ENCODE measurements at places on chromosomes 11 and 22.
A peak's percentile ranks its signal among the peaks of the same experiment; 100 is the strongest.

DNA sequence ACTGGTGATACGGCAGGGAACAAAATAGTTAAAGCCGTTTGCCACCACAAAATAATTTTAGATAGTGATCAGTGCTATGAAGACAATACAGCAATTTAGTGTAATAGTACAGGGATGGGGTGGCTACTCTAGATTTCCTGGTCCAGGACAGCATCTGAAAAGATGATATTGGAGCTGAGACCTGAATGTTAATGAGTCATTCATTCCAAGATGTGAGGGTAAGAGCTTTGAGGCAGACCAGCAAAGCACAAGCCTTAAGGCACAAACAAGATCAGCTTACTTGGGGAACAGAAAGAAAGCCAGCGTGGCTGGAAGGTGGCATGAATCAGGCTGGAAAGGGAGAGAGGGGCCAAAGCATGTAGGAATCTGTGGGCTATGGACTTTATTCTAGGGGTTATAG, 132.3 kb downstream of the TRIM44 start:
- no peak for DNase-seq

GRCh38 chr22:17035246-17035645, 27.2 kb upstream of the GAB4 start:
- no peak for DNase-seq

DNA sequence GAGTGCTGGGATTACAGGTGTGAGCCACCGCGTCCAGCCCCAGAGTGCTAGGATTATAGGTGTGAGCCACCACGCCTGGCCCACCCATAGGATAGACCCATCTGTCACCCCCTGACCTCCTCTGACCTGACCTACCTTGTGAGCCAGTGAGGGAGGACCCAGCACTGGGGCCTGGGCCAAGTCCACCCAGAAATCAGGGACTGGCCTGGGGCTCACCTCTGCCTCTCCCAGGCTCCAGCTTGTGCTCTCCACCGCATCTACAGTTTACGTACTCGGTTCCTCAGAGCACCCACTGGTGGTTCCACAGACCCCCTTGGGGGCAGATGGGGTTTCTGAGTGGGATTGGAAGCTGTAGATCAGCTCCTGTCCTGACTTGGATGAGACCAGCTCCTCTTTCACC, 6.4 kb downstream of the SLC29A2 start:
- DNase-seq, result no peak

DNA sequence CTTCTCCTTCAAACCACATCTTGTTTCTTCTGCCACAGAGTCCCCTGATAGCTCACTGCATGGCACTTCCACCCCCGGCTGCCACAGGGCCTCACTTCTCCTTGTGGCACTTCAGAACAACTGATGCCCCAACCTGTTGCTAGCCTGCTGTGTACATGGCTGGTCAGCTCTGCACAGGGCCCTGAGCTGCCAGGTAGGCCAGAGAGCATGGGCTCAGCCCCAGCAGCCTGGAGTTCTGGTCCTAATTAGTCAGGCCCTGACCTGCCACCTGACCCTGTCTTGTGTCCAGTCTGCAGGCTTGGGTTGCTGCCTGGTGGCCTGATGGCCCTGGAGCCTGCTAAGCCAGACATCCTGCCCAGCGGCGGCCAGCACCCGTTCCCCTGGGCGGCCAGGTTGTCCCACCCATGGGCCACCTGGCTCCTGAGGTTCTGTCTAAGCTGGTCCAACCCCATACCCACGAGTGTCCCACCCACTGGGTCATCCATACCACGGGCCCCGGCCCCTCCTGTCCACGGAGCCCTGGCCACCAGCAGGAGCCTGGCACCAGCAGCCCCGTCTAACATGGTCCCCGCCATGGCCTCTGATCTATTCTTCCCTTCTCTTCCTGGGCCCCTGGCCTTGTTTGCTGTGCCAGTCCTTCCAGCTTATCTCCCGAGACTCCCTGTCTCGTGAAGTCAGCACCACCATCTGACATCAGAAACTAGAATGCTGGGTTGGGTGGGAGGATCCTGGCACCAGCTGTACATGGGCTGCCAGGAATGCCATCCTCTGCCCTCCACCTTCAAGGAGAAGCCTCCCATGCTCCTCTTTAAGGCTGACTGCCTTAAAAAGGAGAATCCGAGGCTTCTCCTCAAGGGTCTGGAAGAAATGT, 3.1 kb upstream of the CERK start:
- DNase-seq, result no peak

- no peak for DNase-seq
These were observed 904.5 kb downstream of the DLG2 start for GRCh38 chr11:84722583-84723108.

DNA sequence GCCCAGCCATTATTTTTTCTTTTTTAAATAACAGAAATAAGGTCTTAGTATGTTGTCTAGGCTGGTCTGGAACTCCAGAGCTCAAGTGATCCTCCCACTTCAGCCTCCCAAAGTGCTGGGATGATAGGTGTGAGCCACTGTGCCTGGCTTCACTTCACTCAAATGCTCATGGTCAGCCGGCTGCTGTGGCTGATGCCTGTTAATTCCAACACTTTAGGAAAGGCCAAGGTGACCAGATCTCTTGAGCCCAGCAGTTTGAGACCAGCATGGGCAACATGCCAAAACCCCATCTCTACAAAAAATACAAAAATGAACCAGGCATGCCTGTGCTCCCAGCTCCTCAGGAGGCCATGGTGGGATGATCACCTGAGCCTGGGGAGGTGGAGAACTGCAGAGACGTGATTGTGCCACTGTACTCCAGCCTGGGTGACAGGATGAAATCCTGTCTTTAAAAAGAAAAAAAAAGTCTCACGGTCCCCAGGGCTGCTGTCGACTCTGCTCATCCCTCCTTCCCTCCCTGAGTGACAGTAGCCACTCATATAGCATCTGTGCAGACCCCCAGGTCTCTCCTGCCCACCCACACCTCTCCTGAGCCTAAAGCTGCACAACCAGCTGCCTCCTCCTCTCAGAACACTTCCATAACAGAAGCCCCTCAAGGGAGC, 3.6 kb downstream of the YDJC start:
- DNase-seq, result no peak

DNA sequence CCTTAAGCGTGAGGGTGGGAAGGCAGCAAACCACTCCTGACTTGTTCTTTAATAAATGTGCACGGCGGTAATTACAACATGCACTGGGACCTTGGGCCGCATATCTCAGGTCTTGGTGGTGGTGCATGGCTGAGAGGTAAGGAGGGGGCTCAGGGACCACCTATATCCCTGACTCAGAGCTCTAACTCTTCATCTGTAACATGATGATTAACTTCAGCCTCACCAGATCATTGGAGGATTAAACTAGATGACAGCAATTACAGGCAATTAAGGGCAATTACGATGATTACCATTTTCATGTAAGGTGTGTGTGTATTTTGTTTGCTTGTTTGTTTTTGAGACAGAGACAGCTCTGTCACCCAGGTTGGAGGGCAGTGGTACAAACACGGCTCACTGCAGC, 45.0 kb downstream of the FBLN1 start:
- no peak for DNase-seq

DNA sequence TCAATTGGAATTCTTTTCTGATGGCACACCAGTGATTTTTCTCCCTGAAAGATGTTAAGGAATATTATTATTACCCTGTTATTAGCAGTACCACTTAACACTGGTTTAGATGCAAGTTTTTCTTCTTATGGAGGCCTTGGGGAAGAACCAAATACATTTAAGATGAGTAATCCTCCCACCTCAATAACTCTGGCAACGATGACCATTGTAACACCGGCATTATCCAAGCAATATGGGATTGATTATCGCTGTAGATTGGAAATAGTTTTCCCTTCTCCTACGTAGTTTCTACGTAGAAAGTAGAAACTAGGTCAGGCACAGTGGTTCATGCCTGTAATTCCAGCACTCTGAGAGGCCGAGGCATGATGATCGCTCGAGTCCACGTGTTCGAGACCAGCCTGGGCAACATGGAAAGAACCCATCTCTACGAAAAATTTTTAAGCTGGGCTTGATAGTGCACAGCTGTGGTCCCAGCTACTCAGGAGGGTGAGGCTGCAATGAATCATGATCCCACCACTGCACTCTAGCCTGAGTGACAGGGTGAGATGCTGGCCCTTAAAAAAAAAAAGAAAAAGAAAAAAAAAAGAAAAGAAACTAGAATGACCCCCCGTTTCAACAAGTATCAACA, 45.5 kb downstream of the PACSIN2 start:
- DNase-seq, result no peak

- no peak for DNase-seq
These were observed 89.4 kb downstream of the CTTN start for GRCh38 chr11:70487756-70488155.

DNA sequence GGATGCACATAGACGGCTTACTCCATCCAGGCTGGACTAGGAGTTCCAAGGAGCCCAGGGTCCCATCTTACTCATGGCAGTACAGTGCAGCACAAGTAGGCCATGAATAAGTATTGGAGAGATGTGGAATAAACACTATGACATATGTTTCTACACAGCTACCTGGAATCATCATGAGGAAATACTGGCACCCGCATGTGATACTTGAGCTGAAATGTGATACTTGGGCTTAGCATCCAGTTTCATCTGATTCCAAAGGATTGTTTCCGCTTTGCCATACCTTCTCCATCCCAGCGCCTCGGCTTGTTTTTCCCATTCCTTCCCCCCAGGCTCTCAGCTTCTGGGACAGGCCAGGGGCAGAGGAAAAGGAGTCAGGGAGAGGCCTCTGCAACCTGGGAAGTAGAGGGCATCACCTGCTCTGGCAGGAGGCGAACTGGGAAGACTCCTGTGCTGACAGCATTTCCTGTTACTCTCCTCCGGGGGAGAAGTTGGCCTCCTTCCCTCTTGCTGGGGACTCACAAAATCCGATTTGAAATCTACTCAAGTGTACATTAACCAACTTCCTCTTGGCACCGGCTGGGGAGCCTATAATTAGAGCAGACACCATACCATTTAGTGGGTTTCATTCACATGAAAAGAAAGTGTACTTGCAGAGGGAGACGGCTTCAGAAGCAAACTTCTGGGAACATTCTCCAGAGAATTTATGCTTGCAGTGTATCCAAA, 187.8 kb downstream of the MIAT start:
- DNase-seq, result no peak

DNA sequence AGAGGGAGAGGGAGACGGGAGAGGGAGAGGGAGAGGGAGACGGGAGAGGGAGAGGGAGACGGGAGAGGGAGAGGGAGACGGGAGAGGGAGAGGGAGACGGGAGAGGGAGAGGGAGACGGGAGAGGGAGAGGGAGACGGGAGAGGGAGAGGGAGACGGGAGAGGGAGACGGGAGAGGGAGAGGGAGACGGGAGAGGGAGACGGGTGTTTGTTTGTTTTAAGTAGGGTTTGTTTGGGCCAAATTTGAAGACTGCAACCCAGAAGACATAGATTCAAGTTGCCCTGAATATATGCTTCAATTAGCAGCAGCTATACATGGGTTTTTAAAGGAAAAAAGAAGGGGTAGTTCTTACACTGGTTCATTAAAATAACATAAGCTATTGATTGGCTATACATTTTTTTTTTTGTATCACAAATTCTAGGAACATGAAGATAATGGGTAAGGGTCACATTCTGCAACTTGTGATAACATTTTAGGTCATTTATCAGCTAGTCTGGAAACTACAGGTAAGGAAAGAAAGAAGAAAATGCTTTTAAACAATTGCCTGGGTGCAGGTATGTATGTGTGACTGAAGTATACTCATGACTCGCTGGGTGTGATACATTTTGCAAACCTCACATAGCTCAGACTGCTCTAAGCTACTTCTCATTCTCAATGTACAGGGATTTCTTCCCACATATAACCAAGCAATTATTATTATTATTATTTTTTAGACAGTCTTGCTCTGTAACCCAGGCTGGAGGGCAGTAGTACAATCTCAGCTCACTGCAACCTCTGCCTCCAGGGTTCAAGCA, 67.3 kb downstream of the MCHR1 start:
- DNase-seq, result no peak

DNA sequence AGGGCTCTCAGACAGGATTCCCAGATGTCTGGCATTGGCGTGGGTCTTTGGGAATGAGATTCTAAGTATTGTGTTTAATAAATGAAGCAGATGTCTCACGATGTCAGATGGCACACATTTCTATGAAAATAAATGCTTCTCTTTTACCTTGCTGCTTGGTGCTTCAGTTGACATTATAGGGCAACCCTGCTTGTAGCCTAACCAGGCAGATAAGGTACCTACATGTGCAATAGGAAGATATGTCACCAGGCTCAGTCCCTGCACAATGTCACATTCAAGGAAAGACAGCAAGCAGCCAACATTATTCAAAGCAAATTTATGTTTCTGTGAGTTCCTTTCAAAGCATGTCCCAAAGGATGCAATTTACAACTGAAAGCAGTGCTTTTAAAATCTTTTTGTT, 43.4 kb upstream of the SYN3 start:
- no peak for DNase-seq

GRCh38 chr11:94897330-94897768, 76.0 kb downstream of the CWC15 start:
- DNase-seq, result peak; percentile 44

DNA sequence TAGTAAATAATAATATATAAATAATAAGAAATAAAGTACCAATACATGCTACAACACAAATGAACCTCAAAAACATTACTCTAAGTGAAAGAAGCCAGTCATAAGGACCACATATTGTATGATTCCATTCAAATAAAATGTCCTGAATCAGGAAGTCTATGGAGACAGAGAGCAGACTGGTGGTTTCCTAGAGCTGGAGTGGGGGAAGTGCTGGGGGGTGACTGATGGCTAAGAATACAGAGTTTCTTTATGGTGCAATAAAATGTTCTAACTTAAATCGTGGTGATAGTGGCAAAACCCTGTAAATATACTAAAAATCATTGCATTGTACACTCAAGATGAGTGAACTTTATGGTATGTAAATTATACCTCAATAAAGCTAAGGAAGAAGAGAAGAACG, 376.5 kb downstream of the BUD13 start:
- DNase-seq, result no peak

- no peak for DNase-seq
These were observed 2.5 kb downstream of the ARHGAP32 start for GRCh38 chr11:129189646-129190045.

- no peak for DNase-seq
These were observed 25.0 kb downstream of the MN1 start for GRCh38 chr22:27776650-27776958.

- DNase-seq, result no peak
These were observed 64.1 kb downstream of the KCNC1 start for GRCh38 chr11:17798716-17799115.

DNA sequence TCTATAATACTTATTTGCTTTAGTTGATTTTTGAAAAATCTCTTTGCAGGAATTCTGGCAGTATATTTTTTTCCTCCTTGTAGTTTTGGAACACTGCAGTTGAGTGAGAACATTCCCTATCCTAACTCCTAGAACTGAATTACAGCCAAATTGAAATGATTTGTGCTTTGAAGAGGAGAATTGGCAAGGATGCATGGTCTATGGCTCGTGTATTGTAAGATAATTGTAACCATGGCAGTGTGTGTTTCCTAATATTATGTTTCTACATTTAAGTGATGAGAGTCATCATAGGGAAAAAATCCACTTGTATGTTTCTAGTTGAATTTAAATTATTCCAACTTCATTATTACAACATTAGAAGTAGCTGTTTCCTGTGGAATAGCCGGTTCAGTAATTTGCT, 80.9 kb upstream of the MYO18B start:
- no peak for DNase-seq

DNA sequence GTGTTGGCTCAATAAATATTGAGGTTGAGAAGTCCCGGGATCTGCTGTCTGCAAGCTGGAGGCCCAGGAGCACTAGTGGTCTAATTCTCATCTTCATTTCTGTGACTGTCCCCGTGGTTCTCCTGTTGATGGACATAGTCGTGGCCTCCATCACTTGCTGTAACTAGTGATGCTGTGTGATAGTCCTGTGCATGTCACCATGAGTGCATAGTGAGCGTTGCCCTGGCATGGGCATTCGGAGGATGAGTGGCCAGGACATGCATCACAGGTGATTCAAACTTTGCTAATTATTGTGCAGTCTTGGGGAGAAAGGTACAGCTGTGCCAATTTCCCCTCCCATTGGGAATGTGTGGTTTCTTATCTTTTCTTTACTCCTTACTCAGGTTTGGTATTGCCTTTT, 902.2 kb downstream of the BRD1 start:
- no peak for DNase-seq

Data from inflammatory macrophage treated with lipopolysaccharide for 4 hours (primary cell).